ENCODE measurements at places on chromosomes 2 and 18.

GRCh38 chr2:184727813-184728212 is 129.5 kb downstream of the ZNF804A start:
- no peak for DNase-seq

GRCh38 chr18:59957957-59958356 is 58.2 kb downstream of the PMAIP1 start:
- no peak for DNase-seq

DNA sequence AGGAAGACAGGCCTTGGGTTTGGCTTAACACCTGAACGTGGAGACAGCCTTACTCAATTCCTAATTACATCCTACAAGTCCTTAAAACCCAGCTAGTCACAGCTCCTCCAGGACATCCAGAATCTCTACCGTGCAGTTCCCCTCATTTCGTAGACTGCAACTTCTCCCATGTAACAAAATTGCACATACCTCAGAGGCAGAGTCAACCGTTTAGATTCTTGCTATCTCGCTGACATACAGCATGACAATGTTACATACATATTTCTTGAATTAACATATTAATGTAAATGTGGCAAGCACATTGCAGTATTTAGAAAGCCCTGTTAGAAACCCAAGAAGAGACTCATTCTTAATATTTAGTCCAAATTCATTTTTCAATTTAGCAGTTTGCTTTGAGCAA is 358.7 kb downstream of the SETBP1 start:
- no peak for DNase-seq

- DNase-seq, result no peak
Measured at GRCh38 chr18:35713545-35713944, 132.0 kb downstream of the GALNT1 start.

DNA sequence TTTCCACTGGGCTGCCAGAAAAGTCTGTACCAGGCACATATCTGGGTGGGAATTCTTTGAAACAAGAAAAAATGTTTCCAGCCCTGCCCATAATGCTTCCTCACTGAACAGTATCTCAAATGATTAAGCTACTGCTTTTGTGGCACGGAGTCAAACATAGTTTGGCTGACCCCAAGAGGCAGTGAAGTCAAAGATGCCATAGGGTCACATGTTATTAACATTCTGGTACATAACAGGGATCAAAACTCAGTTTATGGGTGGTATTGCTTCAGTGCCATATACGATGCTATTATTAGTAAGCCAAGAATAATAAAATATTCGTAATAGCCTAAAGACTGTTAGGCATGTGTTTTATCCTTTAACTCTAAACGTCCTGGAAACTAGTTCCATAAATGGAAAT is 112.4 kb downstream of the FEZ2 start:
- no peak for DNase-seq

GRCh38 chr2:182133195-182133891 is 147.7 kb downstream of the PPP1R1C start:
- no peak for DNase-seq

- DNase-seq, result no peak
Measured at GRCh38 chr2:41242001-41242331, 790.1 kb upstream of the SLC8A1 start.

GRCh38 chr2:132780651-132781050 is 110.6 kb upstream of the LYPD1 start:
- no peak for DNase-seq

GRCh38 chr2:191103774-191104173 is 47.0 kb downstream of the STAT4 start:
- no peak for DNase-seq

- no peak for DNase-seq
Measured at GRCh38 chr18:60910534-60910933, 422.7 kb upstream of the CDH20 start.

GRCh38 chr18:10370716-10371115 is 83.7 kb upstream of the APCDD1 start:
- no peak for DNase-seq

GRCh38 chr2:240895656-240896388 is at the start of gene MAB21L4:
Gene MAB21L4 (minus strand): TSS chr2:240896156. CDS start chr2:240895997, 159 bp downstream.
- DNase-seq, result no peak

DNA sequence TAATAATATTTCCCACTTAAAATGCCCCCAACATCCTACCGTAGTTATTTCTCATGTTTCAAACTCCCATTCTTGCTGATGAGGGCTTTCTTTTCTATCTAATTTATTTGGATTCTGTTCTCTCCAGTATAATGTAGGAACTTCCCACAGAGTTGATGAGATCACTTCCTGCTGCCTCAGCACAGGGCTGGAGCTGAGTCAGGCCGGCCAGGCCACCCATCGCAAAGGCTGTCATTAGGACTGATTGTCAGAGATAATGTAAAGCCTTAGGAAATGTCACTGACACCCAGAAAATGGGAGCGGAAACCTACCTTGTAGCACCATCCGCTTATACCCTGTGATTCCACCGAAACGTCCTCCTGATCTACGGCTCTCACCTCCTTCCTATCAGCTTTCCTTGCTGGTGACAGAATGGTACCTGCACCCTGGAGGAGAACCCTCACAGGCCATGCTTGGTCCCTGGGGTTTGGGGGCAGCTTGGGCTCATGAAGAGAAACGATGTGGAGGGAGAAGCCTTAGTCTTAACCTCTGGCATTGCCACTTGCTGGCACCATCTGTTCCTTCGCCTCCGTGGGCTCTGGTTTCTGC is 672.8 kb upstream of the ID2 start:
- DNase-seq, result no peak

- no peak for DNase-seq
Measured at GRCh38 chr18:42281124-42281523, 326.1 kb downstream of the PIK3C3 start.

- DNase-seq, result no peak
Measured at GRCh38 chr18:39558658-39559057, 1993.1 kb upstream of the CELF4 start.

DNA sequence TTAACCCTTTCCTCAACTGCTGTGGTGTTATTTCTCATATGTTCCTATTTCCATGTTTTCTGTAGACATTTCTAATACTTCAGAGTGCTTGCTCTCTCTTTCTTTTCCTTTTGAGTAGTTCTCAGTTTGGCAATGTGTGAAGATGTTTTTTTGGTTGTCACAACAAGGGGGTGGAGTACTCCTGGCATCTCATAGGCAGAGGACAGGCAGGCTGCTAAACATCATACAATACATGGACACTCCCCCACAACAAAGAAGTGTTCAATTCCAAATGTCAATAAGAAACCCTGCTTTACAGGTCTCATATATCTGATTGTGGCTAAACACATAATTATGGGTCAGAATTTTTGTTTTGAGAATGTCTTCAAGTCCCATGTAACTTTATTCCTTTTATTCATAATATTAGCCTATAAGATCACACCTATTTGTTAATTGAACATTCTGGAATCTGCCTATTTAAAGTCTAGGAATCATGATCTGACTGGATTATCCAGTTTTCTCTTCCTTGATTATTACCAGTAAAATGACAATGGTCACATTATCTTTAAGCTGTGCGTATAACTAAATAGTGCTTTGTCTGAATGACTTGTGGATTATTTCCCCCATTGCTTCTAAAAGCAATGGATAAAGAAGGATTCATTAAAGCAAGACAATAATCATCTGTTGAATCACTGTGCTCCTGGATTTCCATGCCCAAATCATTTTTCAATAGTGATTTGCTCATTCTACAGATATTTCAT is 46.8 kb upstream of the ITPRID2 start:
- DNase-seq, result no peak

GRCh38 chr2:213640738-213641425 is 356.6 kb downstream of the SPAG16 start:
- DNase-seq, result no peak

GRCh38 chr2:177675350-177675821 is 282.8 kb downstream of the AGPS start:
- no peak for DNase-seq

- DNase-seq, result no peak
Measured at GRCh38 chr2:181172676-181173075, 192.3 kb downstream of the UBE2E3 start.

GRCh38 chr18:3183103-3183717 is 36.6 kb downstream of the MYOM1 start:
- DNase-seq, result no peak

All from stimulated activated CD4-positive, alpha-beta T cell treated with anti-CD3 and anti-CD28 coated beads, Interleukin-1b, Interleukin-23, amount 100 ng/mL, for 1 hour (primary cell).